Fibroblast of mammary gland (primary cell): ENCODE measurements at places on chromosomes 6 and 20.
A peak's percentile ranks its signal among the peaks of the same experiment; 100 is the strongest.

GRCh38 chr6:144094731-144095133 is 641 bp downstream of the SF3B5 start:
- no peak for DNase-seq

- DNase-seq: no peak
These were observed 22.8 kb downstream of the FYN start for GRCh38 chr6:111850295-111850937.

- no peak for DNase-seq
These were observed 666 bp downstream of the TPD52L1 start for GRCh38 chr6:125154118-125154760.

DNA sequence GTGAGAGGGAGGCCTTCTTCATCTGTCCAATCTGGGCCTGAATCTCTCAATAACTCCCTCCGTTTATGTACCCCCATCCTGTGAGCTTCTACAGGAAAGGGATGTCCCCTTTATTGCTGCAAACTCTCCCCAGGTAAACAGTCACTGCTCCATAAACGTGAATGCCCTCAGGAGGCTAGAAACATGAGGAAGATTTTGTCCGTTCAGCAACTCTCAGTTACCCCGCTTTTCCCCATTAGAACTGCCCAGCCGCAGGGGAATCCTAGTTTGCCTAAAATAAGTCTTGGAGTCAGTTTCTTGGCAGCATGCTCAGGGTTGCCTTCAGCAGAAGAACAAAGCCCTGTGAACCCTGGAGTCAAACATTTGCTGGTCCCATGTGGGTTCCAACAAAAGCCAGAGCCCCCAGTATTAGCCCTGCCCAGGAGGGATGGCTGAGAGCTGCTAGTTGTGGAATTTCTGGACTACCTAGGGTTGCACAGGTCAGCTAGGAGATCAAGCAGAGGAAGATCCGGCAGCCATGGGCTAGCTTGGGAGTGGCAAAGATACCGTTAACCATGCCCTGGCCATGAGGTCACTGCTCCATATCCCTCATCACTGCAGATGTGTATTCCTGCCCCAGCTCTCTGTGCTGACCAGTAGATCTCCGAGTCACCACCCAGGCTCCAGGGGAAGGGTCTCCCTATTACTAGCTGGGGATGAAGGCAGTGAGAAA is 640 bp downstream of the LRRN4 start:
- no peak for DNase-seq

DNA sequence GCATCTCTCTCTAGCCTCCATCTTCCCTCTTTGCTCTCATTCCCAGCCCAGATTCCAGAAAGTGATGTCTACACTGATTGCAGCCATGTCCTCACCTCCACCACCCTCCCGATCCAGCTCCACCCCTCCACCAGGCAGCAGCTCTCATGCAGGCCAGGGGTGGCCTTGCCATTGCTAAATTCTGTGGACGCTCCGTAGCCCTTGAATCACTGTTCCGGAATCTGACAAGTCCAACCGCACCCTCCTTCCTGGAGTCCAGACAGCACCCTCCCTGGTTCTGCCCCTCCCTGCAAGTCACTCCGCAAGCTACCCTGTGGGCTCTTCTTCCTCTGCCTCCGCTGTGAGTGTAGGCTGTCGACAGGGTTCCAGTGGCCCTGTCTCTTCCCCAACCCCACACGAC is 26.2 kb downstream of the TNXB start:
- DNase-seq: peak; percentile 94

DNA sequence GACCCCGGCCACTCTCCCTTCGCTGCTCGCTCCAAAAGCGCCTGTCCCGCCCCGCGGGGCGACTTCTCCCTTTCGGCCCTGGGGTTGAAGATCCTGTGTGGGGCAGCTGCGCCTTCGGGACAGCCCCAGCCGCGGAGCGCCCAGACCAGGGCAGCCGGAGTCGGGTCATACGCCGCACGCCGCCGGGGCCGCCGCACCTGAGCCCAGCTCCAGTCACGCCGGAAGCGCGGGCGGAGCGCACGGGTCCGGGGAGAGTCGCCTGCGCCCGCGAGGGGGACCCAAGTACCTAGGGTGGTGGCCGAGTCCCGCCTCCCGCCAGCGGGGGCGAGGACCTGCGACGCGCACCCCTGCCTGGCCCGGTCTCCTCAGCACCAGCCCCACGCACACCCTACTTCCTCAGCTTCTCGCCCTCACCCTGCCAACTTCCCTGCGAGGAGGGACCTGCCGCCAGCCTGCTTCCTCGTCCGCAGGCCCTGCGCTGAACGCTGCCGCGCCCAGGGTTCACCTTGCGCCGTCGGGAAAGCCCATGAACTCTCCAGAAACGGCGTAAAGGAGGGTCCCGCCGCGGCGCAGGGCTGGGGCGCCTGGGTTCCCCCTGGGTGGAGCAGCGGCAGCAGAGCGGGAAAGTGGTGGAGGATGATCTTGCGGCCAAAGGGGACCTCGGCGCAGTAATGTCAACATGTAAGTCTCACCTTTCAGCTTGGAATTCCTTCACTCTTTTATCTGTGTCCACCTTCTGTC is at the start of gene ADGRG6:
ADGRG6 (plus strand) TSS at position 357 of the 741 bp plus-strand sequence; CDS start at position 680, 323 bp downstream.
- DNase-seq: peak; percentile 7

DNA sequence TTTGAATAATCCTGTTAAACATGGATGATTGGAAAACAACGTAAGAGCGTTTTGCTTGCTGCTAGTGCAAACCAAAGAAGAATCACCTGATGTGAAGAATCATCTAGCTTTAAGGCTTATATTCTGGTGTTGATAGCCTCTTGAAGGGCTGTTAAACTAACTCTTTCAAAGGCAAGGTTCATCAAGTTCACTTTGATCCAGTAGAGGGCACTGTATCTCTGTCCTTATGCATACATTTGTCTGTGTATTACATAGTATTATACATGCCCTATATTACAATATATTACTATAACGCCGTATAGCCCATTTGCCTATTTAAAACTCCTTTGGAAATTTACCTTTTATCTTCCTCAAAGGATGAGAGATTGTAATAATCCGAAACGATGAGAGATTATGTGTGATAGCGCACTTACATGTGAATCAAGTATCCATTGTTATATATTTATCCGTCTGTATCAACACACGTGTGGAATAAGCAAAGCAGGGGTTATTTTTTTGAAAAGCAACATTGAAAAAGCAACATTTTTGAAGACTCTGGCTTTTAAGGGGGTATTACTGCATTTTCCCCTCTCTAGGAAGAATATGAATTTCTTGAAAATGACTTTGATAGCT is 50.8 kb upstream of the NRN1 start:
- peak; percentile 67 for DNase-seq

GRCh38 chr20:44596010-44596409 is 13.6 kb downstream of the PKIG start:
- DNase-seq: no peak
